ENCODE measurements at places on chromosomes 5 and 9. TPM values are rescaled to one million over a fixed set of nuclear protein-coding genes. Genes with fewer than 3 reads are reported as not detected.

- no peak for DNase-seq
Observed at GRCh38 chr5:106254784-106255183, 1416.0 kb downstream of the EFNA5 start.

GRCh38 chr5:116992681-116993080 is 418.1 kb upstream of the SEMA6A start:
- no peak for DNase-seq

DNA sequence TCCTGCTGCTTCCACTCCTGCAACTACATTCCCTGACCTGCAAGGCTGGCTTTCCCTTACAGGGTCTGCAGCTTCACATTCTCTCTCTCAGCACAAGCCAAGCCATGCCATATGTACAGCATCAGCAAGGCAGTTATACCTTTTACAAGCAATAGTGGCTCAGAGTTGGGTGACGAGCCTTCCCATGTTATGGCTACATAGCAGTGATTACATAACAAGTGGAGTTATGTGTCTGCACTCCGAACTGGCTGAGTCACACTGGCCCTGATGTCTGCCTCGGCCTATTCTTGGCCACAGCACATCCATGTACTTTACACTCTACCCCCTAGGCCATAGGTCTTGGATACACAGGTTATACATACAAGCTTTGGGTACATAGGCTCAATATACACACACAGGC is 52.0 kb upstream of the SNCAIP start:
- DNase-seq: no peak

DNA sequence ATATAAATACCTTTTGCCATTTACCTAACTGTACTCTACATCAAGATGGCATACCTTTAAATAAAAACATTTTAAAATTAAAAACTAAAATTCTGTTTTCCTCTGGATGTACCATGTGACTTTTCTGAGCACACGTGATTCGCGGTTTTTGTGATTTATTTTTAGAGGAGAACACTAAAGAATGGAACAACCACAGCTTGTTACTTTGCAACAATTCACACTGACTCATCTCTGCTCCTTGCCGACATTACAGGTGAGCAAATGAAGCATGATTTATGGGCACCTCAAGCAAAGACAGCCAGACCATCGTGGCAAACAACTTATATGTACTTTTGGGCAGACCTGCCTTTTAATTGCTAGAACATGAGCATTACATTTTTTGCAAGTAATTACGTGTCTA is 61.3 kb downstream of the GDA start:
- no peak for DNase-seq

- DNase-seq: no peak
Observed at GRCh38 chr5:124790895-124791732, 44.7 kb upstream of the ZNF608 start.

GRCh38 chr5:1703352-1704050 is 96.1 kb downstream of the MRPL36 start:
- no peak for DNase-seq

DNA sequence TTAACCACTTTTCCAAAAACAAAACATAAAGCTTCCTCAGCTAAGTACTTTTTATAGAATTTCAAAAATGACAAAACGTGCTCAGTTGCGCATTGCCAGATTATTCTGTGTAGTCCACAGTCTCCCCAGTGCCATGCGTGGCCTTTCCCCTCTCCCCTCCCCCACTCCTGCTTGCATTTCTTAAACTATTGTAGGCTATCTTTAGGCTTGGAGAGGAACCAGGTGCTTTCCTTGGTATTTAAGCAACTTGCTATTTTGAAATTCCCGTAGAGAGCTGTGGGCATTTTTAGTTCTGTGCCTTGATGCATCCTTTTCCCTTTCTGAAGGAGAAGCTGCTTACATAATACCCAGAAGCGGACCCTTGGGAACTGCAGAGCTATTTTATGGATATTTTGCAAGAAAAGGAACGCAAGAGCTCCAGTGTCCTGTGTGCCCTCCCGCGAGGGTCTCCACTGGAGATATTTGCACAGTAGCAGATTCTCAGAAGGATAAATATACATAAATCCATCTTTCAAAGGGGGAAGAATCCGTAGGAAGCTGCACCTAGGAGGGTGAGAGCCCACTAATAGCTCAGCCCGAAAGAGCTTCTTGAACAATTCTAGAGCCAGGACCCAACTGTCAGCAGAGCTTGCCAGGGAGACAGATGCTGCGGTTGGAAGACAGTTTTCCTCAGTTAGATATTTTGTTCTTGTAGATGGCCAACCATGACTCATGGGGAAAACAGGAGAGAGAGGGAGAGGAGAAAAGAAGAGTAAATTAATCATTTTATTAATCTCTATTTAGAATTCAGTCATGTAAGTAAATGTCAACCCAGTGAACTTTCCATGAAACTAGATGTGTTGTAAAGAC is 1298.3 kb upstream of the WWC1 start:
- no peak for DNase-seq

DNA sequence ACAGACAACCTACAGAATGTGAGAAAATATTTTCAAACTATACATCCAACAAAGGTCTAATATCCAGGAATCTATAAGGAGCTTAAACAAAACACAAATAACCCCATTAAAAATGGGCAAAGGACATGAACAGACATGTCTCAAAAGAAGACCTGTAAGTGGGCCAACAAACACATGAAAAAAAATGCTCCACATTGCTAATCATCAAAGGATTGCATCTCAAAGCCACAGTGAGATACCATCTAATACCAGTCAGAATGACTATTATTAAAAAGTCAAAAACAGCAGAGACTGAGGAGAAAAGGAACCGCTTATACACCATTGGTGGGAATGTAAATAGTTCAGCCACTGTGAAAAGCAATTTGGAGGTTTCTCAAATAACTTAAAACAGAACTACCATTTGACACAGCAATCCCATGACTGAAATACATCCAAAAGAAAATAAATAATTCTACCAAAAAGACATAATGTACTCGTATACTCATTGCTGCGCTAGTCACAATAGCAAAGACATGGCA is 39.1 kb upstream of the C5orf63 start:
- no peak for DNase-seq

Gene ZNF354C
- total RNA-seq: not detected

Gene FST
- 0.57 TPM for total RNA-seq

Gene CARD6
- 0.33 TPM for total RNA-seq

Gene BOD1
- total RNA-seq: 44.9 TPM

Gene WDR38
- total RNA-seq: not detected

Gene GABRP
- not detected for total RNA-seq
